ENCODE measurements at places on chromosomes 11 and 22.

GRCh38 chr11:20197881-20198280, 37.6 kb upstream of the DBX1 start:
- no peak for DNase-seq

- DNase-seq: no peak
Observed at GRCh38 chr22:35303029-35303624, 3.4 kb downstream of the TOM1 start.

GRCh38 chr22:41974691-41975290, 5.5 kb downstream of the SEPTIN3 start:
- no peak for DNase-seq

GRCh38 chr11:67780056-67780455, 105.6 kb upstream of the ALDH3B2 start:
- DNase-seq: no peak

DNA sequence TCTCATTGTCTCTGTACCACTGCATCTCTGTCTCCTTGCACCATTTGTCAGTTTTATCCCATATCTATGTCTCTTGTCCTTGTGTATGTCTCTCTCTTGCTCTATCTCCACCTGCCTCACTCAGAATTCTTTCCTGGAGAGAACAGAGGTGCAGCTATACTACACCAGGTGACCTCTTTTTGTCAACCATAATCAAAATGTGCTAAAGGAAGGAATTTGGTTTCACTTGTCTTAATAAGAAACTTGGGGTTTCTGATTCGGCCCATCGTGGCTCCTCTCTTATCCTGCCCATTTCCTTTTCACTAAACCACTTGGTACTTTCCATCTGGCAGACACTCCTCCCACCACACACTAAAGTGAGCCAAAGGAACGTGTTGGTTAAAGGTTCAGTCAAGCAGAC, 2.0 kb upstream of the C11orf42 start:
- DNase-seq: no peak

GRCh38 chr11:93225662-93226061, 27.9 kb upstream of the SLC36A4 start:
- peak; percentile 29 for DNase-seq

- DNase-seq: peak; percentile 81
Observed at GRCh38 chr22:41919357-41920224, 4.7 kb upstream of the SHISA8 start.

DNA sequence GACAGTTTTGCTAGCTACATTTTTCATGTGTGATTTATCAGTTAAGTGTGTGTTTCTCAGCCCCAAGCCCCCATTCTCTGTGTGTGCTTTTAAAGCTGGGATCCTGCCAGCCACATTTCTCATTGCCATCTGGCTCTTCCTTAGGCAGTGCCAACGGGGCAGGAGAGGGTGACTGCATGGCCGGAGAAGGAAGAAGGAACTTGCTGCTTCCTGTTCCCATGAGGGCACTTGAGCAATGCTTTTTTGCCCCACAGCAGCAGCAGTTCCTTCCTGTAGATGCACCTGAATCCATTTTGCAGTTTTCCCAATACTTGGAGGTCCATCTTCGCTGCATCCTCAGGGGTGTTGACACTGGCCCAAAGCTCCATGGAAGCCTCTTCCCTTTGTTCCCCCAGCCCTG, 37.5 kb downstream of the TNRC6B start:
- no peak for DNase-seq

Measured in GM03348 (cell line).